MM.1S (cell line): ENCODE measurements at places on chromosomes 1 and 21.

DNA sequence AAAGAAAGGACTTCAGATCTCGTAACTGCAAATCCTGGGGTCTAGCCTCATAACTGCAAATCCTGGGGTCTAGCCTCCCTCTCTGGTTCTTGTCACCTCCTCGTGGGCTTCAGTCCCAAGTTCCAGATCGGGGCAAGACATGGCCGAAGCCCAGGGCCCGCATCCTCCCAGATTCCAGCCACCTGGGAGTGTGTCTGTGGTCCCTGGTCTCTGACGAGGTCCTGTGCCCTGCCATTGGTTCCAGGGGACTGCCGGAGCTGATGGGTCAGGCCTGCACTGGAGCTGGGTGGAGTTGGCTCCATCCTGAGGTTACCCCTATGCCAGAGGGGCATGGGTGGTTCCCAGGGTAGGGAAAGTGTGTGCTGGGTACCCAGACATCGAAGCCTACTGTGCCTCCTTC, 17.7 kb upstream of the C1orf174 start:
- H3K27me3 ChIP-seq = peaks cover 28% of the 10 kb centered on the region
- H3K4me1 ChIP-seq = peaks cover 2% of the 10 kb centered on the region; the same call in 1 of the 2 replicates
- DNase-seq = no peak
- no peaks in the 10 kb centered on the region for H3K36me3 ChIP-seq

- no peaks in the 10 kb centered on the region for H3K27me3 ChIP-seq
- H3K4me1 ChIP-seq = peaks cover 4% of the 10 kb centered on the region; the same call in 1 of the 2 replicates
- H3K36me3 ChIP-seq = no peaks in the 10 kb centered on the region
These were observed 372 bp downstream of the OR2L3 start for GRCh38 chr1:248047008-248047407.

DNA sequence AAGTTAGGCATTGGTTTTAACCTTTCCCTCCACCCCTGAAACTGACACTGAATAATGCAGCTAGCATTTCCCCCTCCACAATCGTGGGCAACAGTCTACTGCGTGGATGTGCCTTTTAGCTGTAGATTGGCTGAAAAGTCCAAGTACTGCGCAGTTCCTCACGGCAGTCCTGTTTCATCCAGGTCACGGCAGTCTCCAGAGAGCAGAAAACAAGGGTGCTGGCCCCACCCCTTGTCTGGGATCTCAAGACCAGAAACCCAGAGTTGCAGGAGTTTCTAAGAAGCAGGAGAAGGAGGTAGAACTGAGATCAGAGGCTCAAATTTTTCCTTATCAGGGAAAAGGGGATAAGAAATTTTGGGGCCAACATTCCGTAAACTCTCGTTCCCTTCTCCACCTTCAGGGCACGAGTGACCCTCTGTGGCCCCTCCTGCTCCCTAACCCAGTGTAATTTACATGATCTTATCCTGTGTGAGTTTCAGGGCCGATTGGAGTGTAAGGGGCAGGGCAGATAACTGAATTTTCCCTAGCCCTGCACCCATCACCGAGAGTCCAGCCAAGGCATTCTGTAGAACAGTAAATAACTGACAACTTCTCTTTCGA, 25.9 kb upstream of the PLA2G2C start:
- no peaks in the 10 kb centered on the region for H3K4me1 ChIP-seq
- H3K27me3 ChIP-seq = peaks cover 96% of the 10 kb centered on the region
- H3K4me3 ChIP-seq = no peak overlapping the region
- DNase-seq = no peak

DNA sequence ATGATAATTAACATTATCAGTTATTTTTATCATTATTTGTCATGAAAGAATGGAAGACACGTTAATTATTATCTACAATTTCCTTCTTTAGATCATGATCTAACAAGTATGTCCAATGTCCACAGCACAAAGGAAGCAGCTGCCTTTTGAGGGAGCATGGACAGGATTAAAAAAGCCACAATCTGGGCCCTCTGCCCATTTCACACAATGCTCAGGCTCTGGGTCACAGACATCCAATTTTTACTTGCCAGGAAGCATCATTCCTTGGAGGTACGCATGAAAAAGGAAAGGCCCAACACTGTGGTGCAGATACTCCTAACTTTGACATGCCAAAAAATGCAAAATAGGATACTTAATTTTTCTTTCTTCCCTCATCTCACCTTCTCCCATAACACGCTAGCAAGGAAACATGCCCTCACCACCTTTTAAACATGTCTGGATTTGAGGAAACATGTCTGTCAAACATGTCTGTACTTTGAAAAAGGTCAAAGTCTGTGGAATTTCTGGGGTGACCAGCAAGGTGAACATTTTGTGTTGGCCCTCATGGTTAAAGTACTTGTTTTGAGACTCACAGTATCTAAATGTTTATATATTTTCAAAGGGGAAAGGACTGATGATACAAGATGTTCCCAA, 40.0 kb downstream of the GADD45A start:
- peaks cover 12% of the 10 kb centered on the region for H3K4me1 ChIP-seq
- no peak for DNase-seq
- H3K4me3 ChIP-seq = no peak overlapping the region

GRCh38 chr21:36163750-36164741, 7.4 kb downstream of the DOP1B start:
- no peaks in the 10 kb centered on the region for H3K36me3 ChIP-seq
- H3K4me3 ChIP-seq = no peak overlapping the region
- no peaks in the 10 kb centered on the region for H3K4me1 ChIP-seq
- no peak for DNase-seq
- H3K27ac ChIP-seq = no peak overlapping the region
- H3K27me3 ChIP-seq = no peaks in the 10 kb centered on the region

GRCh38 chr1:228339059-228339704, 67.5 kb downstream of the TRIM11 start:
- H3K27me3 ChIP-seq = no peaks in the 10 kb centered on the region
- no peak overlapping the region for H3K27ac ChIP-seq
- H3K4me3 ChIP-seq = no peak overlapping the region
- H3K4me1 ChIP-seq = no peaks in the 10 kb centered on the region
- DNase-seq = no peak

GRCh38 chr1:23556635-23557470, 2.4 kb downstream of the ID3 start:
- H3K4me1 ChIP-seq = peaks cover 33% of the 10 kb centered on the region
- H3K27ac ChIP-seq = no peak overlapping the region
- H3K4me3 ChIP-seq = no peak overlapping the region
- DNase-seq = no peak
- no peaks in the 10 kb centered on the region for H3K36me3 ChIP-seq

GRCh38 chr1:12615865-12616708, 1.9 kb downstream of the DHRS3 start:
- peaks cover 13% of the 10 kb centered on the region for H3K4me1 ChIP-seq
- H3K27ac ChIP-seq = no peak overlapping the region
- DNase-seq = no peak
- no peak overlapping the region for H3K4me3 ChIP-seq
- no peaks in the 10 kb centered on the region for H3K36me3 ChIP-seq
- peaks cover 37% of the 10 kb centered on the region for H3K27me3 ChIP-seq

DNA sequence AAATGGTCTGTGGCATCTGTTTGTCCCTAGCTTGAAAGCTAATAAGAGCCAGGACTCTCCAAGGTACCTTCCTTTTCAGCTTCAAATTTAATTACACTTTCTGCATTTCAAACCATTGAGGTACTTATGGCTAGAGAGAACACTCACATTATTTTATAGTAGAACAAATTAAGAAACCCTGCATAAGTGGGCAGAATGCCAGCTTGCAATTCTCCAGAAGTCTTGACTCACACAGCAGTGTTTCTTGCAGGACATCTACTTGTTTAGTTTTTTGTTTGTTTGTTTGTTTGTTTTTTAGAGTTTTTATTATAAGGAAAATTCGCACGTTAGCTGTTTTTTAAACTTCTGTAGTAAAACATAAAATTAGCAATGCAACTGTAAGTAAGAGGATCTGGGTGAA, 397.2 kb downstream of the NEGR1 start:
- H3K27ac ChIP-seq = no peak overlapping the region
- DNase-seq = no peak
- no peak overlapping the region for H3K4me3 ChIP-seq
- H3K27me3 ChIP-seq = no peaks in the 10 kb centered on the region
- H3K4me1 ChIP-seq = peaks cover 22% of the 10 kb centered on the region
- no peaks in the 10 kb centered on the region for H3K36me3 ChIP-seq

DNA sequence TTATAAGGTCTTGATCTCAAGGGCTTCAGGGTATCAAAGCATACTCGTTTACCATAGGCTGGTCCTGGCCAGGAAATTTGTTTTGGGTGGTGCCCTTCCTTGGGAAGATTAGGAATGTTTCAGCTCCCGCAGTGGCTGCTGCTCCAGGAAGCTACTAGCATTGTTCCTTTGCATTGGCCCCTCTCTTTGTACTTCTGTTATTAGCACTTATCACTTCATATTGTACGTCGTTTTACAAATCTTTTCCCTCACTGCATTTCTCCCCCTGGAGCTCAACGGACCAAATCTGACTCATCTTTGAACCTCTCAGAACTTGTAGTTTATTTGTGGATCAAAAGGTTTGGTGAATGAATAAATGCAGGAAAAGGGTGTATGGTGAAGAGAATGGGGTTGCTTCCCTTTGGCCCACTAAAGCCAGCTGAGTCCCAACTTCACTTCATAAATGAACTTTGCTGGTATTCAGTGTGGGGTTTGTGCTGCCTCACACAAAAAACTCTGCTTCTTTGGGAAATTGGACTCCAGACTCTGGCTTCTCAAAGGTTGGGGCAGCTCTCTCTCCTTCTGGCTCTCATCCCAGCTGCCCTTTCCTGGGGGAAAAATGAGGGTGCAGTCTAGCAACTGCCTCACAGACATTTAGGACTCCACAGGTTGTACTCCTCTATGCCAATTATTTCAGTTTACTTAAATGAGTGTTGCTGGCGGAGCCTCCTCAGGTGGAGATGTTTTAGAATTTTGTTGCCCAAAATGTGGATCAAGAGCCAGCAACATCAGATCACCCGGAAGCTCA, 5.9 kb downstream of the GNAT2 start:
- DNase-seq = no peak
- H3K27me3 ChIP-seq = no peaks in the 10 kb centered on the region
- H3K4me3 ChIP-seq = no peak overlapping the region
- H3K4me1 ChIP-seq = no peaks in the 10 kb centered on the region

DNA sequence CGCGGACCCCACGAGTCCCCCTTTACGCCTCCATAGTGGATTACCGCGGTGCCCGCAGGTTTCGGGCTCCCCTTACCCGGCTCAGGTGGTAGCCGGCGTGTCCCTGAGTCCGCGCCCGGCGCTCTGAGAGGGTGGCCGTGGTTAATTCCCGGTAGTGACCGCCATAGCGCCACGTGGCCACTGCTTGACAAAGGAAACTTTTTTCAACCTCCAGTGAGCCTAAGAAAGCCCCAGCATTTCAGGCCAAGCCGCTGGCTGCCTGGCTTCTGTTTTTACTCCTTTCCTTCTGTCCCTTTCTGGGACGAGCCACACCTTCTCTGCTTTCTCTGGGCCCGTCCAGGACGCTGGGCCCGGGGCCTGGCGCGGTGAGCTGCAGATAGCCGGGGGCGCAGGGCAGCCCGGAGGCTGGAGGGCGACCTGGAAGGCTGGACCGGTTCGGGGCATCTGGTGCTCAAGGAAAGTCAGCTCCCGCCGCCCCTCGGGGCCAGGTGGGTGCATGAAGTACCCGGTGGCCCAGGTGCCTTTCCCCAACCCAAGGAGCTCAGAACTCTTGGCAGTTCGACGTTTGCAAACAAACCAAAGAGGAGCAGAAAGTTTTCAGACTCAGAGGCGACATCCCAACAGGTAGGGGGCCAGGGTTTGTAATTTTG, 540 bp upstream of the C1orf198 start:
- H3K27ac ChIP-seq = no peak overlapping the region
- H3K36me3 ChIP-seq = no peaks in the 10 kb centered on the region
- DNase-seq = peak; percentile 61

GRCh38 chr1:65691152-65691900, 101.4 kb upstream of the PDE4B start:
- no peak overlapping the region for H3K27ac ChIP-seq
- no peak overlapping the region for H3K4me3 ChIP-seq
- H3K27me3 ChIP-seq = no peaks in the 10 kb centered on the region

DNA sequence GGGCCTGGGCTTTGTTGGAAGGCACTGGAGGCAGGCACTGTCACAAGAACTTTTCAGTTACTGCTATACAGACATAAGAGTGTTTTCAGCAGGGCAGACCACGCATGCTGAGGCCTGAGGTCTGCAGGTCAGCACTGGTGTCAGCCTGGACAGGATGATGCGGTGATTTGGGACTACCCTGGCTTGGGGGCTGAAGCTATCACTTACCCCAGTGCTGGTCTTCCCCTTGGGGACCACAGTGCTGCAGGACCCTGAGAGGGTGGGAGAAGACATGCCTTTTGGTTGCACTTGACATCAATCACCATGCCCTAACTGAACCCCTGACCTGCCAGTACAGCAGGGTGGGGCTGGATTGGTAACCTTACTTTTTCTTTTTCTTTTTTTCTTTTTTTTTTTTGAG, 9.2 kb downstream of the DMRTB1 start:
- H3K4me1 ChIP-seq = no peaks in the 10 kb centered on the region
- H3K36me3 ChIP-seq = no peaks in the 10 kb centered on the region
- no peak for DNase-seq
- H3K4me3 ChIP-seq = no peak overlapping the region

GRCh38 chr1:41898191-41898713, 20.5 kb downstream of the HIVEP3 start:
- H3K4me1 ChIP-seq = peaks cover 31% of the 10 kb centered on the region

- no peaks in the 10 kb centered on the region for H3K36me3 ChIP-seq
- H3K4me1 ChIP-seq = peaks cover 11% of the 10 kb centered on the region; the same call in 1 of the 2 replicates
- no peak overlapping the region for H3K4me3 ChIP-seq
- H3K27me3 ChIP-seq = no peaks in the 10 kb centered on the region
These were observed 4.8 kb downstream of the ATP1A1 start for GRCh38 chr1:116377541-116378529.

GRCh38 chr1:4173731-4174130, 273.7 kb upstream of the C1orf174 start:
- H3K4me3 ChIP-seq = no peak overlapping the region
- peaks cover 65% of the 10 kb centered on the region for H3K27me3 ChIP-seq
- DNase-seq = no peak
- no peaks in the 10 kb centered on the region for H3K4me1 ChIP-seq

DNA sequence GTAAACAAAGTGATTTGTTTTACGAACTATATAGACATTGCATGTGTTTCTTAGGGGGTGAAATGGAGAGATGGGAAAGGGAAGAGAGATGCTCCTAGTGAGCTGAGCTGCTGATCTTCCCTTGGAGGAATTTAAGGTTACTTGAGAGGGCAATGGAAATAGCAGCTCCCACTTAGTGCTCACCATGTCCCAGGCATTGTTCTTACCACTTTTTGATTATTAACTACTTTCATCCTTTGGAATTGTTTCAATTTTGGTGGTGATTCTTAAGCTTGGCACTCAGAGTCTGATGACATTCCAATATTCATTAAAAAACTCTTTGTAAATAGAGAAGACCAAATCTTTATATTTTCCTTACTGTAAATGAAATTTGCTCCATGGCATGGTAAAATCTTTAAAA, 124.9 kb downstream of the ITSN1 start:
- H3K4me1 ChIP-seq = peaks cover 8% of the 10 kb centered on the region
- H3K27ac ChIP-seq = no peak overlapping the region
- no peaks in the 10 kb centered on the region for H3K36me3 ChIP-seq
- no peaks in the 10 kb centered on the region for H3K27me3 ChIP-seq
- no peak overlapping the region for H3K4me3 ChIP-seq
- DNase-seq = no peak
